ENCODE measurements at places on chromosomes 1 and 21.

- no peak overlapping the region for H3K27ac ChIP-seq
- H3K36me3 ChIP-seq: no peaks in the 10 kb centered on the region
- H3K27me3 ChIP-seq: no peaks in the 10 kb centered on the region
- DNase-seq: no peak
- H3K4me3 ChIP-seq: no peak overlapping the region
These were observed 19.9 kb downstream of the DSTYK start for GRCh38 chr1:205191622-205192021.

DNA sequence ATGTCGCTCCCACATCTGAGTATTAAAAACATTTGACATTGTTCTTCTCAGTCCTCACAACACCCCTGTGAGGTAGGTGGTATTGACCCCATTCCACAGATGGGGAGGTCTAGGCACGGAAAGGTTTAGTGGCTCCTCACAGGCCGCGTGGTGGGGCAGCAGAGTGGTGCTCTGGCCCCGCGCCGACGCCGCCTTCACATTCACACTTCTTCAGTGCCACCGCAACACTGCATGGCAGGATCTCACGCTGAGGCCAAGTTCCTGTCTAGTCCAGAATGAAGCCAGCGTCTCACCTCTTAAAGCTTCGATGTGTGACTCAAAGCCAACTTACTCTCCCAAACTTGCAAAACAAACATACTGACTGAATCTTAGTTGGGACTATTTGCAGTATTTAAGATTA lies 12.1 kb downstream of the ICMT start:
- no peaks in the 10 kb centered on the region for H3K4me1 ChIP-seq
- no peak for DNase-seq
- no peaks in the 10 kb centered on the region for H3K36me3 ChIP-seq
- no peak overlapping the region for H3K4me3 ChIP-seq
- H3K27ac ChIP-seq: no peak overlapping the region

GRCh38 chr1:228691926-228692325 lies 43.4 kb upstream of the RHOU start:
- no peaks in the 10 kb centered on the region for H3K36me3 ChIP-seq
- DNase-seq: no peak
- H3K4me3 ChIP-seq: no peak overlapping the region
- H3K27me3 ChIP-seq: no peaks in the 10 kb centered on the region

- peak; percentile 86 for DNase-seq
- H3K27me3 ChIP-seq: no peaks in the 10 kb centered on the region
- no peaks in the 10 kb centered on the region for H3K4me1 ChIP-seq
- peak overlapping the region; percentile 34 for H3K27ac ChIP-seq
These were observed 84.4 kb downstream of the HSF2BP start for GRCh38 chr21:43574741-43575472.

GRCh38 chr1:168320800-168321450 lies 40.2 kb downstream of the TBX19 start:
- no peak overlapping the region for H3K27ac ChIP-seq
- peaks cover 2% of the 10 kb centered on the region for H3K4me1 ChIP-seq
- no peak for DNase-seq
- peaks cover 2% of the 10 kb centered on the region for H3K36me3 ChIP-seq
- no peak overlapping the region for H3K4me3 ChIP-seq

DNA sequence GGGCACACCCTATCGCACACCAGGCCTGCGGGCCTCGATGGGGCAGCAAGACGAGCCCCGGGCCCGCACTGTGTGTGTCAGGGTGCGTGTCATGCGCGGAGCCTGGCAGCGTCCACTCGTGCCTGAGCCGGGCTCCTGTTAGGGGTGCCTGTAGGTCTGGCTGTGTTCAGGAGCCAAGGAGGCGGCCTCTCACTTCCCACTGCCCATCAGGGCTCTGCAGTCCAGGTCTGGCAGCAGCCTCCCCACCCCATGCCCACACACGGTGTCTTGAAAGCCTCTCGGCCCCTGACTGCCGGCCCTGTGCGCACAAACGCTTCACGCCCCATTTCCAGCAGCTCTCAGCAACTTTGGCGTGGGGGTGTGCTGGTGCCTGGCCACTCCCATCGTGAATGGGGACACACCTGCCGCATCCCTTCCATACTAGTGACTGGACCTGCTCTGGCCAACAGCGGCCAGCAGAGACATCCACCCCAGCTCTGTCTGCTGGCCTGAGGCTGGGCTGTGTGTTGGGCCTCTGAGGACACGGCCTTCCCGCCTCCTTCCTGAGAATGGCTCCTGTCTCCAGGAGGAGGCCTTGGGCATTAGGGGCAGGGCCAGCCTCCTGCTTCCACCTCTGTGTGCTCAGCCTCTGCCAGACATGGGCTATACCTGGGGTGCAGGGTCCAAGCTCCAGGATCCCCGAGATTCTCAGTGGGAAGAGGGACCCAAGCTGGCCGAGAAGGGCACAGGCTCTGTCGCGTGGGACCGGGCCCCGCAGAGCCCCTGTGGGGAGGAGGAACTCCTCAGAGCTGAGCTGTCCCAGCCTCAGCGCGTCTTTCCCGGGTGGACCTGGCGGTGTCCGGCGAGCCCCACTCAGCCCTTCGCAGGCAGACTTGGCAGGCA lies 41.8 kb upstream of the ACTRT2 start:
- no peak for DNase-seq
- no peak overlapping the region for H3K4me3 ChIP-seq
- H3K4me1 ChIP-seq: no peaks in the 10 kb centered on the region
- H3K36me3 ChIP-seq: no peaks in the 10 kb centered on the region
- peak overlapping the region; percentile 4 for H3K27ac ChIP-seq

DNA sequence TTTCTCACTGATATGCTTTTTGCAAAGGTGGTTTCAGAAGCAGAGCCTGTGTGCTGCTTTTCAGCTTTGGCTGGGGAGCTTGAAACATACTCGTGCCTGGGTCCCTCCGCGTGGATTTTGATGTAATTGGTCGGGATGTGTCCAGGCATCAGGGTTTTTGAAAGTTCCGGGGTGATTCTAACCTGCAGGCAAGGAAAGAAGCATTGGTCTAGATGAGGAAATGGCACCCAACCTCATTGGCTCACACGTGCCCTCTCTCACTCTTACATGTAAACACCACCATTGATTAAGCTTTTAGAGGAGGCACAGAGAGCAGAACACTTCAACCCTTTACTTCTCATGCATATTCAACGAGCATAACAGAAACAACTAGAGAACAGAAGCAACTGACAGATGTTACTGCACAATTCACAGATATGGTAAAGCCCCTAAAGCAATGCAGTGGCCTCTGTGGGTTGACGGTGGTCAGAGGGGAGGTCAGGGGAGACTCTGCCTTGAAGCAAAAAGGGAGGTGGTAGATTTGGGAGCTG lies 112.1 kb downstream of the TLR5 start:
- H3K4me1 ChIP-seq: no peaks in the 10 kb centered on the region
- DNase-seq: no peak
- H3K36me3 ChIP-seq: no peaks in the 10 kb centered on the region
- no peak overlapping the region for H3K27ac ChIP-seq

DNA sequence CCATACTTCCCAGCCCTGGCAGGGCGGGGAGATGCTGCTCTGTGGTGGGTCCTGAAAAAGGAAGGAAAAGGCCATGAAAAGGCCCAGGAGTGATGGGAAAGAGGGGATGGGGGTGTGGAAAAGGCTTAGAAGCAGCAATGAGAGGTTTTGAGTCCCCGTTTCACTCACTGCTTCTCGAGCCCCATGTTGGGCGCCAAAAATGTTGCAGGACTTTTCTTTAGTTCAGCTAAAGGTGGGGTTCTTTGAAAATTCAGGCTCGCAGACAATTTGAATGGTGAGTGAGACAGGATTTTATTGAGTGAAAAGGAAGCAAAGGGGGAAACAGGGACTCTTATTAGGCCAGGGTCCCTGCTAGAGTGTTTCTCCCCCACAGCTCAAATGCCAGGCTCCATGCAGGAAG lies 93.1 kb downstream of the MRPS6 start:
- H3K27me3 ChIP-seq: no peaks in the 10 kb centered on the region
- no peak for DNase-seq
- no peaks in the 10 kb centered on the region for H3K4me1 ChIP-seq

DNA sequence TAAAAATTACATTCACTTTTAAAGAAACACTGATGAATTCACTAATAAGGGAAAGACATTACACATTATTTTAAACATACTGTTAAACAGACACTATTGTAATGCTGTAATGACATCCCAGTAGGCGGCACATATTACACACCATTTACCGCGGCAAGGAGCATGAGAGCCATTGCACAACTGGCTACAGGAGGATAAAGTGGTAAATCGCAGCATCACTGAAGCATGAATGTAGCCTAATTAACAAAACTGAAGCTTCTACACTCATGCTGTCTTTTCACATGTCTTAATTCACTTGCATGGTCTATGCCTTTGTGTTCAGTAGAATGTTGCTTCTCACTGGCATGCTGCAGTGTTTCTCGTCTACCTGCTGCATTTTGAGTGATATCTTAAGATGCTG lies 1046.0 kb downstream of the MRPL39 start:
- no peaks in the 10 kb centered on the region for H3K27me3 ChIP-seq
- H3K27ac ChIP-seq: no peak overlapping the region
- no peak for DNase-seq
- no peaks in the 10 kb centered on the region for H3K4me1 ChIP-seq

- DNase-seq: no peak
- H3K27me3 ChIP-seq: no peaks in the 10 kb centered on the region
- H3K36me3 ChIP-seq: no peaks in the 10 kb centered on the region
- H3K4me1 ChIP-seq: peaks cover 2% of the 10 kb centered on the region
- H3K27ac ChIP-seq: no peak overlapping the region
These were observed 3.6 kb downstream of the PRKAB2 start for GRCh38 chr1:147168626-147169058.

GRCh38 chr1:41464885-41465284 lies 19.6 kb downstream of the EDN2 start:
- no peak overlapping the region for H3K4me3 ChIP-seq
- H3K36me3 ChIP-seq: no peaks in the 10 kb centered on the region
- no peaks in the 10 kb centered on the region for H3K4me1 ChIP-seq
- H3K27me3 ChIP-seq: no peaks in the 10 kb centered on the region
- DNase-seq: no peak

GRCh38 chr1:54805981-54806381 lies 4.9 kb upstream of the TTC22 start:
- no peak overlapping the region for H3K4me3 ChIP-seq
- no peak overlapping the region for H3K27ac ChIP-seq
- no peaks in the 10 kb centered on the region for H3K36me3 ChIP-seq

GRCh38 chr1:231938211-231938610 lies 311.6 kb downstream of the DISC1 start:
- no peak overlapping the region for H3K27ac ChIP-seq
- no peak overlapping the region for H3K4me3 ChIP-seq
- no peaks in the 10 kb centered on the region for H3K4me1 ChIP-seq
- no peaks in the 10 kb centered on the region for H3K36me3 ChIP-seq
- no peaks in the 10 kb centered on the region for H3K27me3 ChIP-seq

DNA sequence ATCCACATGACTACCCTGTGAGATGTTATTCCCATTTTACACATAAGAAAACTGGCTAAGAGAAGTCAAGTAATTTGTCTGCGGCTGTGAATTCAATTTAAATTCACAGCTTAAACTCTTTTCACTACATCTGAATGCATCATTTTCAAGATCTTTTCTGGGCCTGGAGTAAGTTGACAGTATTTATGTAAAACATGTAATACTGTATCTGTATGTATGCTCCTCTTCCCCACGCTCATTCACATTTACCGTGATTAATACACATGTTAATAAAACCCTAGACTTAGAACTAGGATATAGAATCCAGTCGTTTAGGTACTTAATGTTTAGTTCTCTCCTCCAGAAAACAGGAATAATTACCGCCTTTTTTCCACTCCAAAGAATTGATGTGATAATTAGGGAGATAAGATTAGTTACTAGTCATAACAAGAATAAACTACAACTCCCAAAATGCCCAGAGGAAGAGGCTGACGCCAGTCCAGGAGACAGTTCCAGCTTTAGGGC lies 442 bp upstream of the PPP1R12B start:
- H3K36me3 ChIP-seq: no peaks in the 10 kb centered on the region
- no peak overlapping the region for H3K4me3 ChIP-seq
- H3K27ac ChIP-seq: no peak overlapping the region
- no peaks in the 10 kb centered on the region for H3K4me1 ChIP-seq
- DNase-seq: no peak
- H3K27me3 ChIP-seq: no peaks in the 10 kb centered on the region

DNA sequence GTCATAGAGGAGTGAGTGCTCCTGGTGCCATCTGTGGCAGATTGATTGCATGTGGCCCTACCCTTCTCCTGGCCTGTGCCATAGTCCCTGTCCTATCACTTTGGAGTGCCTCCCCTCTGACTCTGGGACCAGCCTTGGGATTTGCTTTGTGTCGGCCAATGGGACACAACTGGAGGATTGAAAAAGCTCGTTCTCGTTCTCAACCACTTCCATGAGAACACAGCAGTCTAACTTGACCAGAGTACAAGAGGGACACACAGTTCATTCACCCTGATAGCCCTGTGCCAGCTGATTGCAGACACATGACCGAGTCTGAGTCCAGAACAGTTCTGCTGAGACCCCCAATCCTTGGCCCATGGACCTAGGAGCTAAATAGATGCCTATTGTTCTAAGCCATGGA lies 47.8 kb downstream of the C1orf198 start:
- H3K27me3 ChIP-seq: no peaks in the 10 kb centered on the region
- no peak for DNase-seq
- H3K4me3 ChIP-seq: no peak overlapping the region
- no peaks in the 10 kb centered on the region for H3K36me3 ChIP-seq

DNA sequence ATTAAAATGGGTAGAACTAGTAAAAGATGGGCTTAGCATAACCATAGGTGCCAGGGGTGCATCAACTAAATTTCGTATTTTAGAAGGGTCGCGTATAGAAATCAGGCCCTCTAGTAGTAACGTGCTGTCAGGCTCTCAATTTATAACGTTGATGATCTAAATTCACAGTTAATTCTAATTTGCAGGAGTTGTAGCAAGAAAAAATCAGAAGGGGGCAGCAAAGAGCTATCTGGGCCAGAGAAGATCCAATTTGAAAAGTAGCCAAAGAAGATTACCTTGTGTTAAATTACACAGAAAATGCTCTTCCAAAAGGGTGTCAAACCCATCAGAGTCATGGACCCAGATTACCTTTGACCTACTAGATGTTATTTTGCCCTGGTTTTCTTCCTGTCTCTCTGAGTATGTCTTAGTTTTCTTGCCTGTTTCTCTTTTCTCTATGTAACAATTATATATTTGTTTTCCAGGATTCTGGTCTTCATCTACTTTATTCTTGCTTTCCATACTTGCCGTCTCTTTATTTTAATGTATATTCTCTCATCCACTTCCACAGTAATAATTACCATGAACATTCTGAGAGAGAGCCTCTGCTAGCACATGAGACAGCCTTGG lies 1030.9 kb downstream of the AMY1C start:
- no peaks in the 10 kb centered on the region for H3K36me3 ChIP-seq
- DNase-seq: no peak
- H3K4me3 ChIP-seq: no peak overlapping the region

- peaks cover 2% of the 10 kb centered on the region for H3K27me3 ChIP-seq
- H3K4me3 ChIP-seq: peak within 1 kb of the TSS; percentile 45
- DNase-seq: peak; percentile 94
These were observed at the start of gene ARHGAP29 for GRCh38 chr1:94237291-94238226. ARHGAP29 (minus strand) TSS chr1:94237584; CDS start chr1:94231611, 5,973 bp downstream.

- H3K4me3 ChIP-seq: no peak overlapping the region
- no peaks in the 10 kb centered on the region for H3K4me1 ChIP-seq
- no peaks in the 10 kb centered on the region for H3K36me3 ChIP-seq
- no peak for DNase-seq
- H3K27me3 ChIP-seq: no peaks in the 10 kb centered on the region
These were observed 14.7 kb downstream of the NAV1 start for GRCh38 chr1:201553496-201554189.

GRCh38 chr1:25576459-25577133 lies 33.2 kb downstream of the LDLRAP1 start:
- H3K27me3 ChIP-seq: no peaks in the 10 kb centered on the region
- DNase-seq: no peak
